ENCODE measurements at places on chromosomes 12 and 14. TPM values are rescaled to one million over a fixed set of nuclear protein-coding genes. Genes with fewer than 3 reads are reported as not detected.

- DNase-seq = no peak
Measured at GRCh38 chr12:128857133-128857763, 4.0 kb downstream of the GLT1D1 start.

GRCh38 chr14:61388976-61389576 is 67.7 kb downstream of the PRKCH start:
- no peak for DNase-seq

DNA sequence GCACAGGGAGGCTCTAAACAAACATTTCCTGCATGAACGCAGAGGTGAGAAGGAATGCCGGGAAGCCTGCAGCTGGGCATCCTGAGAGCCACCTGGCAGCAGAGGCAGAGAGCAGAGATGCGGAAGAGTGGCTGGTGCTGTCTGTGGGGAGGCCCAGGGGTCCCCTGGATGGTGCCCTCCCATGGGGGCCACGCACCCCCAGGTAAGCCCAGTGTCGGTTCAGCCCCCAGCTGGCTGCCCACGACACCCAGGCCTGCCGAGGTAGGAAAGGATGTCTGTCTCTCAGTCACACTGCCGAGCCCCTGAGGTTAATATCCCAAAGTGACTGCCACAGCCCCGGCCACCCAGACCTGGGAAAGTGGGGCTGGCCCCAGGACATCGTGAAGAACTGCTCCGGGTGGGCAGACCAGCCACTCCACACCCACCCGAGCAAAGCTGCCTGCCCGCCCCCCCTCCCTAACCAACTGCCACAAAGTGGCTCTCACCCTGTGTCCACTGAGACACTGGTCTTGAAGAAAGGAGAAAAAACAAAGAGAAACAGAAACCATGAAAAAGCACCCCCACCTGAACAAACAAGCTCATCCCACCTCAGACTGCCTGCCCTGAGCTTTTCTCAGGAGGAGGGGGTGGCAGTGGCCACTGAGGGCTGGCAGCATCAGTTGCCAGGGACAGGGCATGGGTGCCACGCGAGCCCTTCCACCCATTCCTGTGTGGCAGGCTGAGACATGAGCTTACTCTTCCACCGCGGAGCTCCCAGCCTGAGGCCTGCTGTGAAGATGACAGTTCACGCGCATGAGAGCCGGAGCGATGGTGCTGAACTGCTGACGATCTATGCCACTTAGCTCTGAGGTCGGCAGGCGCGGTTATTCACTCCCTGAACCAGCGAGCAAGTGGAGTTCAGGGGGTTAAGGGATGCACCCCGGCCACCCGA is 40.8 kb downstream of the CCDC88C start:
- DNase-seq = no peak

- DNase-seq = no peak
Measured at GRCh38 chr14:72708708-72709475, 185.0 kb downstream of the DPF3 start.

GRCh38 chr14:104976198-104977007 is 1.8 kb downstream of the AHNAK2 start:
- peak; percentile 90 for DNase-seq

- DNase-seq = no peak
Measured at GRCh38 chr14:80973931-80974641, 18.7 kb downstream of the TSHR start.

DNA sequence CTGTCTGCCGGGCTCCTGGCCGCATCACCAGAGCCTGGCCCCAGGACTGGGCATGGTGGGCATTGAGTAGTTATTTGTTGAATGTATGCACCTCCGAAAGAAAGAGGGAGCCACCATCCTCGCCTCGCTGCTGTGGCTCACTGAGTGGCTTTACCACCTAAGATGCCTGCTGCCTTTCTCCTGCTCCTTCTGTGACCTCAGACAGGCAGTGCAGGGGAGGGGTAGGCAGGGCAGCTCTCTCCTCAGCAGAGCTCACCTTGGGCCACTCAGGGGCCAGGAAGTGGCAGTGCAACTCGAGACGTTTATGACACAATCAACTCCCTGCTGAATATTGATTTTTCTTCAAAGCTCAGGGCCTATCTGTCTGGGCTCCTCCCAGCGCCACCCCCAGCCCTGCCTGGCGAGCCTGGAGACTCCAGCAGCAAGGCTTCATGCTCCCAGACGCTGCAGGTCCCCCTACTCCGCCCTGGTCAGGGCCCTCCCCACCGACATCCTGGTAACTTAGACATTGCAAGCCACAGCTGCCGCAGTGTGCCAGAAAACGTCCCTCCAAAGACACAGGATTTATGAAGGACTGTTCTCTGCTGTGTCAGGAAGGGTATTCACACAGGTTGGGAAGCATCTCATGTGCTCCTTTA is 84.3 kb upstream of the DIO3 start:
- DNase-seq = no peak

- no peak for DNase-seq
Measured at GRCh38 chr12:105825141-105825540, 313.6 kb downstream of the NUAK1 start.

DNA sequence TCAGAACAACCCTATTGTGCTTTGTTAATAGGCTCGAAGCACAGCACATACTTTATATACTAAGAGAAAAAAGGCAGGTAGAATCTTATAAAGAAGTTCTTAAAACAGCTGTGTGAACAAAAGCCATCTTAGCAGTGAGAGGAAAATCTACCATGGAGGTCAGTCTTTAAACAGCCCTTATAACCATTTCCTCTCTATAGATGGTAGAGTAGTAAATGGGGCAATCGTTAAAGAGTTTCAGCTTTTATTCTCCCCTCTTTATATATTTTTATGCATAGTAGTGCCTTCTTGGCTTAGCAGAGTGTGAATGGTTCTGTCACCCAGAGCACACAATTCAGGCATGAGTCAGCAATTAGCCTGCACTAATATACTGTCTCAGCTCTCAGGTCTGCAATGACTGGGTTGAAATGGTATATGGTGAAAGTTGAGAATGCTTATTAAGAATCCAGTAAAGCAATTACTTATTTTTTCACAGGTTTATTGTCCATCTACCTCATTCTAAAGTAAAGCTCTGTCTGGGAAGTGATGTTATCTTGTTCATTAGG is 305.0 kb downstream of the NELL2 start:
- no peak for DNase-seq

- DNase-seq = no peak
Measured at GRCh38 chr12:78584695-78585094, 279.9 kb upstream of the SYT1 start.

PLBD1 gene
- 0.40 TPM for total RNA-seq

TMEM106C gene
- 36.1 TPM for total RNA-seq

BCL2L2 gene
- total RNA-seq = 14.9 TPM

KRT77 gene
- total RNA-seq = not detected

SDR9C7 gene
- not detected for total RNA-seq

RAD9B gene
- total RNA-seq = 0.40 TPM

RAD51AP1 gene
- 7.6 TPM for total RNA-seq

SLC25A47 gene
- not detected for total RNA-seq

Measured in lung microvascular endothelial cell (primary cell).